ENCODE measurements at places on chromosomes 5 and 9. TPM values are rescaled to one million over a fixed set of nuclear protein-coding genes. Genes with fewer than 3 reads are reported as not detected.

GRCh38 chr5:98296426-98296825 is 477.0 kb upstream of the RGMB start:
- no peak for DNase-seq
- H3K27ac ChIP-seq = no peak overlapping the region
- no peaks in the 10 kb centered on the region for H3K36me3 ChIP-seq
- H3K27me3 ChIP-seq = no peaks in the 10 kb centered on the region
- peaks cover 24% of the 10 kb centered on the region for H3K4me1 ChIP-seq

The ELOVL7 gene
- 0.96 TPM for total RNA-seq

GRCh38 chr5:42545038-42545437 is 121.8 kb downstream of the GHR start:
- H3K4me3 ChIP-seq = no peak overlapping the region
- H3K4me1 ChIP-seq = no peaks in the 10 kb centered on the region
- no peaks in the 10 kb centered on the region for H3K36me3 ChIP-seq
- H3K27me3 ChIP-seq = no peaks in the 10 kb centered on the region

DNA sequence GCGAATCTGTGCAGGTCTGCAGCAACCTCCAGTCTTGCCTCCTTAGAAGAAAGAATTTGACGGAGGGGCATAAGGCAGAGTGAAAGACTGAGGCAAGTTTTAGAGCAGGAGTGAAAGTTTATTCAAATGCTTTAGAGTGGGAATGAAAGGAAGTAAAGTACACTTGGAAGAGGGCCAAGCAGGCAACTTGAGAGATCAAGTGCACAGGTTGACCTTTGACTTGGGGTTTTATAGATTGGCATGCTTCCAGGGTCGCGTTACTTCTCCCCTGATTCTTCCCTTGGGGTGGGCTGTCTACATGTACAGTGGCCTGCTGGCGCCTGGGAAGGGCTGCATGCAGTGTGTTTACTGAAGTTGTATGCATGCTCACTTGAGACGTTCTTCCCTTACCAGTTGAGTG is 127.2 kb upstream of the FER start:
- H3K4me3 ChIP-seq = no peak overlapping the region
- no peaks in the 10 kb centered on the region for H3K27me3 ChIP-seq
- DNase-seq = no peak
- H3K4me1 ChIP-seq = no peaks in the 10 kb centered on the region
- no peaks in the 10 kb centered on the region for H3K36me3 ChIP-seq
- H3K27ac ChIP-seq = no peak overlapping the region

DNA sequence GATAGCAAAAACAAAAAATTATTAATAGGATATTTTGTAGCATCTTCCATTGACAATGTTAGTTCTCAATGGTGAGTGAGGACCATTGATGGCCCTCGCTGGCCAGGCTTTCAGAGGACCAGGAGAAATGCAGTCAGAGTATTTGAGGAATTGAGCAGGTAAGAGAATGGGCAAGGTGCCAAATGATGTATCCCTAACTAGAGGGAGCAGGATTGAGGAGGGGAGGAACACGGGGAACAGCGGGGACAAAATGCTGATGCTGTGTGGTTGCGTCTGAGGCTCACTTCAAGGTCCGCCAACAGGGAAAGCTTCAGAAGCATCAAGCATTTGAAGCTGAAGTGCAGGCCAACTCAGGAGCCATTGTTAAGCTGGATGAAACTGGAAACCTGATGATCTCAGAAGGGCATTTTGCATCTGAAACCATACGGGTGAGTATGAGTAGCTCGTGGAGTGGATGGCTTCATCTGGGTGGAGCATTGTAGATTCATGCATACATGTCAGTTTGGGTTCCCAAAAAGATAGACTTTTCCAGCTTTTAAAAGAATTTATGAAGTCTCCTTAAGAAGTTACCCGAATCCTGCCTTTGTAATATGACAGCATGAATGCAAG is 16.2 kb downstream of the SPTAN1 start:
- H3K27ac ChIP-seq = peak overlapping the region; percentile 96
- no peaks in the 10 kb centered on the region for H3K27me3 ChIP-seq
- no peak for DNase-seq
- H3K4me1 ChIP-seq = peaks cover 4% of the 10 kb centered on the region
- H3K36me3 ChIP-seq = peaks cover 9% of the 10 kb centered on the region

GRCh38 chr9:95495961-95496360 is 20.8 kb downstream of the PTCH1 start:
- H3K4me1 ChIP-seq = peaks cover 93% of the 10 kb centered on the region
- peak; percentile 34 for DNase-seq
- peak overlapping the region; percentile 76 for H3K27ac ChIP-seq
- no peaks in the 10 kb centered on the region for H3K27me3 ChIP-seq
- peak overlapping the region; percentile 79 for H3K4me3 ChIP-seq

The GRM6 gene
- total RNA-seq = not detected

- H3K27me3 ChIP-seq = no peaks in the 10 kb centered on the region
- no peak overlapping the region for H3K4me3 ChIP-seq
- H3K27ac ChIP-seq = no peak overlapping the region
- no peaks in the 10 kb centered on the region for H3K36me3 ChIP-seq
- H3K4me1 ChIP-seq = no peaks in the 10 kb centered on the region
Measured at GRCh38 chr5:123305751-123306150, 117.5 kb downstream of the CEP120 start.

The MARCHF3 gene
- total RNA-seq = 3.1 TPM

DNA sequence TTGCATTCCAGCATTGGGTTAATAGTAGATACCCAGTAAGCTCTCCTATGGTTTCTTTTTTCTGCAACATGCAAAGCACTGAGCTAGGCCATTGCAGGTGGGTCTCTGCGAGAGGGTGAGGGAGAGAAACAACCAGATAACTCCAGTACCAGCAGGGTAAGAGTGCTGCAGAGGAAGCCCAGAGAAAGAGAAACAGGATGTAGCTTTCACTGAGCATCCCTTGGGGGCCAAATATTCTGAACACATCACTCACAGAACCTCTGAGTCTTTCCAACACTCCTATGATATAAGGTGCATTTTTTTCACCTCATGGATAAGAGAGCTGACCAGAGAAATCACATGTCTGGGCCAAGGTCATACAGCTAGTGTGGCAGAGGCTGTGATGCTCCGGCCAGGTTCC is 76.7 kb downstream of the TRIM32 start:
- H3K4me3 ChIP-seq = no peak overlapping the region
- H3K4me1 ChIP-seq = no peaks in the 10 kb centered on the region
- H3K27ac ChIP-seq = no peak overlapping the region
- no peaks in the 10 kb centered on the region for H3K36me3 ChIP-seq
- no peak for DNase-seq

- no peaks in the 10 kb centered on the region for H3K36me3 ChIP-seq
- no peak overlapping the region for H3K4me3 ChIP-seq
- no peak overlapping the region for H3K27ac ChIP-seq
- no peaks in the 10 kb centered on the region for H3K27me3 ChIP-seq
Measured at GRCh38 chr5:34498572-34498971, 157.6 kb upstream of the RAI14 start.

The KCNIP1 gene
- 0.96 TPM for total RNA-seq

DNA sequence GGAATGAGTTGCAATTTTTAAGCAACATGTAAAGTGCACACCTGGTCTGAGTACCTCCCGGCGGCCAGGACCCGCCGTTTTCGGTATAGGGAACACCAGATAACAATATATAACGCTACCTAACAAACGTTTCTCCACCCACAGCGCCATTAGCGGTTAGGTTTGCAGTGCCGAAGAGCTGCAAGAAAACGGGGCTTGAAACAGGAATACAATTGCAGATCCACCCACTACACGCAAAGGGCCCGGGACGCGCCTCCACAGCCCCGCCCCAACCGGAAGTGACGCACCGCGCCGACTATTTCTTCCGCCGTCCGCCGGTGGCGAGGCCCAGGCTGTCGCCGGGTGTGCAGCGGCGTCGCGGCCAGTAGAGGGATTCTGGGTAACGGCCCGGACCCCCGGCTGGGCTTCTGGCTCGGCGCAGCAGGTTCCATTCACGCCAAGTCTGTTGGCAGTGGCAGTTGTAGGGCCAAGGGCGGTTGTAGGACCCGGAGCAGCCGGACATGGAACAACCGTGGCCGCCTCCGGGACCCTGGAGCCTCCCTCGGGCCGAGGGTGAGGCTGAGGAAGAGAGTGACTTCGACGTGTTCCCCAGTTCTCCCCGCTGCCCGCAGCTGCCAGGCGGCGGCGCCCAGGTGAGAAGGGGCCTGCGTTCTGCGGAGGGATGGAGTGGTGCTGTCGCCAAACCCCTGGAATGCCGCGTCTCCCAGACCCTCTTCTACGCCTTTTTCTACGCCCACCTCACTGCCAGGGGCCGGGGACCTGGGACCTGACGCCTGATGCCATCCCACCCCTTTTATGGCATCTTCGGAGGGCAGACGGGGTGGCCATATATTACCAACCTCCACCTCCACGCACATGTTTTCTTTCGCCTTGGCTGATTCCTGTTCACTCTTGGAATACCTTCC is at the start of gene CDC37L1:
Gene CDC37L1 (plus strand): TSS at position 302 of the 905 bp plus-strand sequence. CDS start 199 bp downstream, at position 501.
- H3K36me3 ChIP-seq = peaks cover 3% of the 10 kb centered on the region
- peak; percentile 97 for DNase-seq
- no peak within 1 kb of the TSS for H3K27ac ChIP-seq
- H3K27me3 ChIP-seq = no peaks in the 10 kb centered on the region

The HTR1A gene
- not detected for total RNA-seq

DNA sequence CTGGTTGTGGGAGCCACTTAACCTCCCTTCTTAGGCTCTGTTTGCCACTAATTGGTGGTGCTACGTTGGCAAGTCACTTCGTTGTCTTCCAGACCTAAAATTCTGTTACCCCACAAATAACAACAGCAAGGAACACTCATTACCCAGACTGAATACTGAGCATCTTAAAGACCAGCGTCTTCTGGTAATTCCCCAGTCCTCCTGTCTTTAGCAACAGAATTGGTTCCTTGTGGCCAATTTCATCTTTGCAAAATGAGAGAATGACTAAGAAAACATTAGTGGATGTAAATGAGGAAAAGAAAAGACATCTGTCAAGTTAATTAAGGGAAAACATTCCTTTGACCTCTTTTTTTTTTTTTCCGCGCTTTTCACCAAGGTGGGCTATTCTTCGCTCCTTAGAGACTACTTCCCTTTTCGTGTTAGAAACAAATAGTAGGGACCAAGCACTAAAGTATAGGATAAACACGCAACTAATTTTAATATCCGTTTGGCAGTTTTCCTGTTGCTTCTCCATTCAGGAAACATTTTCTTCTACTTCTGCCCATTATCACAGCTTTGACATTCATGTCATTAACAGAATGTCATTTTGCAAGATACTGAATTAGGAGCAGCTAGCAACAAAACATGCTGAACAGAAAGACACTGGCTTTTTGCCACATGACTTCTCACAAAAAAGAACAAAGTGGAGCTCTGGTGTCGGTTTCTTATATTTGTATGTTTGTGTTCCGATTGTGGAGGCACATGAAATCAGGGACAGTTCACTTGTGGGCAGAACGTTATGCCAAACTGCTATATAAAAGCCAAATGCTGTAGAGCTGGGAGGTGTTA is 154.2 kb downstream of the CD180 start:
- peaks cover 3% of the 10 kb centered on the region for H3K4me1 ChIP-seq
- no peak overlapping the region for H3K27ac ChIP-seq
- no peak overlapping the region for H3K4me3 ChIP-seq
- no peak for DNase-seq

The FOXD4L6 gene
- 0.48 TPM for total RNA-seq

The AK8 gene
- 1.3 TPM for total RNA-seq

- peaks cover 6% of the 10 kb centered on the region for H3K36me3 ChIP-seq
- no peak overlapping the region for H3K27ac ChIP-seq
- no peaks in the 10 kb centered on the region for H3K27me3 ChIP-seq
- H3K4me3 ChIP-seq = no peak overlapping the region
Measured at GRCh38 chr9:136392538-136393449, 7.2 kb downstream of the SNAPC4 start.

DNA sequence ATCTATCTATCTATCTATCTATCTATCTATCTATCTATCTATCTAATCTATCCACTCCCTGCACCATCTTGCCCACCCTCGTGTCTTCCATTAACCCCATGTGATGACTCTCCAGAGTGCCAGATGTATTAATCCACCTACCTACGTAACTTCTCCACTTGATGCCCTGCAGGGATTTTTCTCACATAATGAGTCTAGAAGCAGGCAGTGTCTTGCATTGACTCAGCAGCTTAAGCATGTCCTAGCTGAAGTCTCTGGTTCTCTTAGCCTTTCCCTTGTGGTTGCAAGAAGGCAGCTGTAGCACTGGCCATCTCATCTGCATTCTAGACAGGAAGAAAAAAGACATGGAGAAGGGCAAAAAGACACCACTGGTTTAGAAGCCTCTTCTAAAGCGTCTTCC is 96.7 kb upstream of the ALDH1B1 start:
- H3K36me3 ChIP-seq = no peaks in the 10 kb centered on the region
- no peak overlapping the region for H3K27ac ChIP-seq
- peaks cover 10% of the 10 kb centered on the region for H3K4me1 ChIP-seq
- DNase-seq = no peak

The CYLC2 gene
- not detected for total RNA-seq

DNA sequence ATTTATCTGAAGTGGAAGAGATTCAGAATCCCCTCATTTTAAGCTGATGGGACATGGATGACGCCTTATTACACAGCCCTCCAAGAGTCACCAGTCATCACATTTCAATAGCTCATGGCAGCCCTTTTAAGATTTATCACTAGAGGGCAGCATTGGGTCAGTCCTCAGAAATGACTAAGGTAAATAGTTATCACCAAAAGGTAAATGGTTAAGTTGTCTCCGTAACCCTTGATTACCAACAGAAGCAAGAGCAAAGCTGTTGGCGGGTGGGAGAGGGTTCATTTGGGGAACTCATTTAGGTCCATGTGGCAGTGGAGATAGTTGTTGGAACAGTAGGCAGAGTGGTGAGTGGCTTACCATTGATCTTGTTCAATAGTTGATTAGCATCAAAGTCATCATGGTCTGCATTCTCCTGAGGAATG is 12.0 kb upstream of the C9 start:
- peak; percentile 47 for DNase-seq
- no peak overlapping the region for H3K27ac ChIP-seq
- no peaks in the 10 kb centered on the region for H3K27me3 ChIP-seq
- peaks cover 3% of the 10 kb centered on the region for H3K36me3 ChIP-seq
- no peak overlapping the region for H3K4me3 ChIP-seq

DNA sequence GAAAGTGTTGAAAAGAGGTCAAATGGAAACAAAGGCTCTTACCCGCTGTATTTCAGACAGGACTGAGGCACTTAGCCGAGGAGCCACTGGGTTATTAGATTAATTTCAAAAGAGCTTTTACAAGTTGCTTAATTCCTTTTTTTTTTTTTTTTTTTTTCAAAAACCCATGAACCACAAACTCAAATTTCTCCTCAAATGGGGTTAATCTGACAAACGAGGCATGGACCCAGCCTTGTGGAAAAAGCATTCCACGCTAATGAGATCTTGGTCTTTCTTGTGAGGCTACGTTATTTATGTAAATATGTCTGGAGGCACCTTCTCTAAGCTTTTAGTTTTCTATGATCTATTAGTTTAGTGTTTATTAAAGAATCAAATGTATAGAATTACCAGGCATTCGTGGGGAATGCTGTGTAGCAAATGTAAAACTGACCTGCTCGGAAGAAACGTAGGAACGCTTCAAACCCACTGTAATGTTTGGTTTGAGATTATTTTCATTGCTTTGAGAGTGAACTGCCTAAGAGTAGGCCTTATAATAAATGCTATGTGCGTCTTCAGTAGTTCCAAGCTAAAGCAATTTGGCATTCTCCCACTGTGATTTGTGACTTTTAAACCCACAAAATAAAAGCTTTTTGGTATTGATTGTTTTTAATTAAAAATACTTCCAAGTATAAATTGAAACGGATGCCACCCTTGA is 134.7 kb downstream of the CDH6 start:
- peaks cover 8% of the 10 kb centered on the region for H3K27me3 ChIP-seq
- no peak for DNase-seq
- H3K4me3 ChIP-seq = no peak overlapping the region

GRCh38 chr5:83396662-83397061 is 74.9 kb upstream of the VCAN start:
- H3K27me3 ChIP-seq = no peaks in the 10 kb centered on the region
- H3K4me1 ChIP-seq = peaks cover 7% of the 10 kb centered on the region
- no peak overlapping the region for H3K4me3 ChIP-seq
- no peak overlapping the region for H3K27ac ChIP-seq
- H3K36me3 ChIP-seq = no peaks in the 10 kb centered on the region
- no peak for DNase-seq
